ENCODE measurements at places on chromosomes 3 and 15.

DNA sequence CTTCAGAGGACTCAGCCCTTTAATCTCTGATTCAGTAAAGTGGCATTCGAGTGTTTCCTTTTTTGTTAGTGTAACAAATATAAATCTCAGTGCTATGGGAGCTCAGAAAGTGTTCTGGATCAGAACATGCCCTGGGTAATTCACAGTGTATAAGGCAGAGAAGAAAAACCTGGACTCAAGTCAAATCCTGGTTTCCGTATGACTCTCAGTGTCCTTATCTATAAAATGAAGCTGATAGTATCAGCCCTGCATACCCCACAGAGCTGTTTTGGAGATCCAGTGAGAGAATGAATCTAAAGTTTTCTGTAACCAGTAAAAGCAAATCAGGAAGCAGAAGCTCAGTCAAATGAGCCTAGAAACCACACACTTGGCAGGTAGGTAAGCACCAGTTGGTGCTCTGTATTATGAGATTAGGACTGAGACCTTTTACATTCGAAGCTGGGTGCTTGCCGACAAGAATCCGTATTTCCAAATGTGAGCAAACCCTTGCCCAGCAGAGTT is 67.2 kb downstream of the IL1RAP start:
- DNase-seq, result no peak

DNA sequence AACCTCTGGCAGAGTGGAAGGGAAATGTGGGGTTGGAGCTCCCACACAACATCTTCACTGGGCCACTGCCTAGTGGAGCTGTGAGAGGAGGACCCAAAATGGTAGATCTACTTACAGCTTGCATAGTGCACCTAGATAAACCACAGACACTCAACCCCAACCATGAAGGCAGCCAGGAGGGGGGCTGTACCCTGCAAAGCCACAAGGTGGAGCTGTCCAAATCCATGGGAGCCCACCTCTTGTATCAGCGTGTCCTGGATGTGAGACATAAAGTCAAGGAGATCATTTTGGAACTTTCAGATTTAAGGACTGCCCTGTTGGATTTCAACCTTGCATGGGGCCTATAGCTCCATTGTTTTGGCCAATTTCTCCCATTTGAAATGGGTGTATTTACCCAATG is 20.9 kb downstream of the TP63 start:
- DNase-seq, result no peak

DNA sequence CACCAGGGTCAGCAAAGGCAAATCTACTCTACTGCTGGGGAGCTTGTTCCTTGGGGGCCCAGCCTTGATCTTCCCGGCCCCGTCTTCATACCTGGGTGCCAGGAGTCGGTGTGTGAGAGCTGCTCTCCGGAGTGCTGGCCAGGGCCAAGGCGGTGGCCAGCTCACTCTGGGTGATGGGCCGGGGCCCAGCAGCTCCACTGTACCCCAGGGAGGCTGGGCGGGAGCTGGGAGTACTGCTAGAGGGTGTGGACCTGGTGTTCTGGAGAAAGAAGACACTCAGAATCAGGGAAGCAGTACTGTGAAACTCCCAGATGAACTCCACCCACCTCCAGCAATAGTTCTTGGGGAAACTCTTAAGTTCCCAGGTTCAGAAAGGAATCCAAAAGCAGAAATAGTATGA is 11.9 kb downstream of the UBL7 start:
- DNase-seq, result no peak

GRCh38 chr3:15462451-15462850 is 35.1 kb downstream of the EAF1 start:
- no peak for DNase-seq

- no peak for DNase-seq
Observed at GRCh38 chr3:162865466-162865865, 1368.9 kb downstream of the OTOL1 start.

DNA sequence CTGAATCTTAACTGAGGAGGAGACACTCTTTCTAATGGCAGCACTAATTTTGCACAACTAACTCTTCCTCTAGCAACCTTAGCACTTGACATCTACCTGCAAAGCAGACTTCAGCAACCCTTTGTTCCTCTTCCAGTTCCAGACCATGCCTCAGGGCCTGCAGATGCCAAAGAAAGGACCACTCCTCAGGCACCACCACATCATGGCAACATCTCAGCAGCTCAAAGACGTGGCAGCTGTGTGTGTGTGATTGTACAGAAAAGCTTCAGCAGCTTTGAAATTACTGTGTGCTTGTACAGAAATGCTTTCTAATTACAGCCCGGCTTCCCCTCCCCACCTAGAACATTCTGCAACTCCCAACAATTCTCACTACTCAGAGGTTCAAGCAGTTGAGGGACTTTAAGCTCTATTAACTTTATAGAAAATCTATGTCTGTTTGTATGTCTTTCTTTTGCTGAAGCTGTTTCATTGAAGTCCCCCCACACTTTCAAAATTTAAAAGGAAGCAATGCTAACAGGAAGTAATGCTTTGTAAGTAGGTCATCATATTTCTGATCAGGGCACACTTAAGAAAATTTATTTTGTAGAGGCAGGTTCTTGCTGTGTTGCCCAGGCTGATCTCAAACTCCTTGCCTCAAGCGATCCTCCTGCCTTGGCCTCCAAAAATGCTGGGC is 115.2 kb downstream of the CD47 start:
- DNase-seq, result no peak

DNA sequence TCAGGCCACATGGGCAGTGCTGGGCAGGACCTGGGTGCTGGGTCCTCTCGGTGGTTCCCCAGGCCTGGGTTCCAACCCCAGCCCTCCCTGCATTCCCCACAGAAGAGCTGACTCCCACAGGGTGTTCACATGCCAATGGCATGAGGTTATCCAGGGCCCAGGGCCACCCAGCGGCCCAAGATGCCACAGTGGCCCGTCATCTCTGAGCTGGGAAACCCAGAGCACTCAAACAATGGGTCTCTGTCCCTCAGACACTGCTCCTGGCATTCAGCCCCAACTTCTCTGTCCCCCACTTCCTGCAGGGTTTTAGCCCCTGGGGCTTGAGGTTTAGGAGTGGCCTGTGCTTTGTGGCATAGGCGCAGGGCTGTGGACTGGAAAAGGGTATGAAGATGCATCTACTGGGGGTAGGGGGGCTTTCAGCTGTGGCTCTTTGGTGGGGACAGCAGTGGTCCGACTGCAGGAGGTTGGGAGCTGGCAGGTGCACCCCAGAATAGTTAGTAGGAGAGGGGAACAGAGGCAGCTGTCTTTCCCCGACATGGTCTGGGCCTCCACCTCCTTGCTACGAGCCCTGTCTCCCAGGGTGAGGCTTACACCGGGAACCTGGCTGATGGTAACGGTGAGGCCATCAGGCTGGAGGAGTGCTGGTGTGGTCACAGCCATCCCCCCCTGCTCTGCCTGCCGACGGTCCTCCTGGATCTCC is 1.7 kb downstream of the CCDC9B start:
- DNase-seq, result no peak

- no peak for DNase-seq
Observed at GRCh38 chr15:52503788-52504496, 24.7 kb downstream of the MYO5A start.

- no peak for DNase-seq
Observed at GRCh38 chr3:20147361-20147760, 38.6 kb downstream of the SGO1 start.

DNA sequence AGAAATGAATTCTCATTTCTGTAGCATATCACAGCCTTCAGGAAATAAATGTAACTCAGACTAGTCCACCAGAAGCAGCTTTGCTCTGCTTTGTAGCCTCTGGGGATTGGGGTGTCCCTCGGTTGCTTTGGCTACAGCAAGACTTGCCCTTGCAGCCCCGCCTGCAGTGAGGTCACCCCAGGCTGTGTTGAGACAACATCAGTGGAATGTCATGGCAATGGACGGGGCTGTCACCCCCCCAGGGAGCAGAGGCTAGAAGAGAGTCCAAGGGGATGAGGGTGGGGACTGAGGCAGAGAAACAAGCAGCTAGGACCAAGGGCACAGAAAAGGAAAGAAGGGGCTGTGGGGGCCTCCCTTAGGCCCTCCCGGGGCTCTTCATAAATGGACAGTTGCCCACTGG is 854 bp downstream of the CLEC3B start:
- no peak for DNase-seq

DNA sequence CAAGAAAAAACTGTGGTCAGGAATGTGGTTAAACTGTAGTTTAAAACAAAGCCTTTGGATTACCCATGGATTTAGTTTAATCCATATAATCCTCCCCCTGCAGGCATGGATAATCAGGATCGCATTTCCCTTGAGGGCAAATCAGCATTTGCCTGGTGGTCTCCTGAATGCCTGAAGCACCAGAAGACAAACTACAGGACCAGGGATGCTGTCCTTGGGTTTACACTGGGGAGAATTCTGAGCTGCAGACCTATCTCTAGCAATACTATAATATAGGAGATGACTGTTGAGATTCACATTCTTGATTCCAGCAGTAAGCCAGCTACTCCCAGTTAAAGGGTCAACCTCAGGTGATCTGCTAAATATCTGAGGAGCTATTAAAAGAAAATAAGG is 10.6 kb downstream of the PIK3CB start:
- no peak for DNase-seq

- DNase-seq, result no peak
Observed at GRCh38 chr15:25451501-25451900, 12.7 kb upstream of the UBE3A start.

DNA sequence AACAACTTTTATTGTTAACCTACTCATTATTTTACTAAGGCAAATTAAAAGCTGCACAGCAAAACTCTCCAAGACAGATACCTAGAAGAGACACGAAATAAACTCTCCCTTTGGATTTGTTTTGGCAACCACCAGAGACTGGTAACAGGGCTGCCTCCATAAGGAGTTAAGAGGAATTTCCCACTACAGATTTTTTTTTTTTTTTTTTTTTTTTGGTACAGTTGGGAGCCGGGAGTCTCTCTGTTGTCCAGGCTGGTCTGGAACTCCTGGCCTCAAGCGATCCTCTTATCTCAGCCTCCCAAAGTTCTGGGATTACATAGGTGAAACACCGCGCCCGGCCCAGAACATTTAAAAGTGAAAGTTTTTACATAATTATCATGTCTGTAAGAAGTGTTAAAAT is 73.6 kb upstream of the VGLL4 start:
- no peak for DNase-seq

DNA sequence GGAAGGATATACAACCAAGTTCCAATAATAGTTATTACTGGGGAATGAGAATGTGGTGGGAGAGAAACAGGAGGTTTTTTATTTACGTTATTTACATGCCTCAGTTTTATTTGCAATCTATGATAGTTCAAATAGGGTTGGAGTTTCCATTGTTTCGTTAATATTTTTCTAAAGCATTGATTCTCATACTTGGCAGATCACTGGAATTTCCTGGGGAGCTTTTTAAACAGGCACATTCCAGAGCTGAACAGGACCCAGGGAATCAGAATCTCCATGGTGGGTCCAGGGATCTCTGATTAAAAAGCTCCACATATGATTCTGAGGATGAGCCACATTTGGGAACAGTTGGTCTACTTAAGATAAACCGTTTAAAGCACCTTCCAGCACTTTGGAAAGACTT is 123.9 kb downstream of the IL20RB start:
- DNase-seq, result no peak

GRCh38 chr15:101126618-101127505 is 125.0 kb downstream of the CHSY1 start:
- no peak for DNase-seq

DNA sequence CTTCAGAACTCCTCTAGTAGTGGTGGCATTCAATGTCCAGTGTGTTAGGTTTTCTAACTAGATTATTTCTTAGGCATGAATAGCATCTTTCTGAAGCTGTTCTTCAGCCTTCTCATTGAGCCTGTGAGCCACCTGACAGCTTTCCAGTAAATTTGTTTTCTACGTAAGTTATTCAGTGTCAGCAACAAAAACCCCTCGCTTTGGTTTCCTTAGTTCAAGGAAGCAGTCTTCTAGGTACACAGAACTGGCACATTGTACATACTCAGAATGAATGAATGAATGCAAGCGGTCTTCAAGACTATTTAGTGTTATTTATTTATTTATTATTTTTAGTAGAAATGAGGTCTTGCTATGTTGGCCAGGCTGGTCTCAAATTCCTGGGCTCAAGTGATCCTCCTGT is 44.9 kb downstream of the DRD3 start:
- DNase-seq, result no peak

DNA sequence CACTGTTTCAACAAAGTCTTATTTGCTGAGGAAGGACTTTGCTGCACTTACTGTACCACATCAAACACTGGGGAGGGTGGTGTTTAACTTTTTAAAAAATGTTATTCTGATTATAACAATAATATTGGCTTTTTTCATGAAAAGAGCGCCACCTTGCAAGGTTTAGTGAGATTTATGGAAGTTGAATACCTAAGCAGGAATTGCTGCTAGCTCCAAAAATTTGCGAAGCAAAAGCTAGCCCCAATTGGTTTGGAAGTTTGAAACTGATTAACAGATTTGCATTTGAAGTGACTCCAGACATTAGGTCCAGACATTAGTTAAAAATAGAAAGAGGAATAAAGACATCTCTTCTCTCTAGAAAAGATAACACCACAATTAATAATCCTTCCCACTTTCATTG is 6.7 kb downstream of the ZIC1 start:
- no peak for DNase-seq

DNA sequence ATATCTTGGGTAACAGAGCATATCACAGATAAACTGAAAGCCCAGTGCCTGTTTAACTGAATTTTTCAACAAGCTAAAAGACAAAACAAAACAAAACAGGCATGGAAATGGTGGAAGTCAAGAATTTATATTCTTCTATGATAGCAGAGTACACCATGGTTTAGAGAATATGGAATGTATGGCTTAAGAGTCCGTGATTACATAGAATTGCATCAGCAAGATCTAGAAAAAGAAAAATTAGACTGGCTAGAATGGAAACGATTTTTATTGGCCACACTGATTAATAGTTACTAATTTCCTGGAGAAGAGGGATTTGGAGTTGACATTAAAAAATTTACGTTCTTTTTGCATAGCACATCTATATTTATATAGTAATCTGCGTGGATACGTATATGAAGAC is 435.2 kb upstream of the DPPA4 start:
- DNase-seq, result no peak

GRCh38 chr3:24393316-24393715 is 101.3 kb downstream of the THRB start:
- no peak for DNase-seq

DNA sequence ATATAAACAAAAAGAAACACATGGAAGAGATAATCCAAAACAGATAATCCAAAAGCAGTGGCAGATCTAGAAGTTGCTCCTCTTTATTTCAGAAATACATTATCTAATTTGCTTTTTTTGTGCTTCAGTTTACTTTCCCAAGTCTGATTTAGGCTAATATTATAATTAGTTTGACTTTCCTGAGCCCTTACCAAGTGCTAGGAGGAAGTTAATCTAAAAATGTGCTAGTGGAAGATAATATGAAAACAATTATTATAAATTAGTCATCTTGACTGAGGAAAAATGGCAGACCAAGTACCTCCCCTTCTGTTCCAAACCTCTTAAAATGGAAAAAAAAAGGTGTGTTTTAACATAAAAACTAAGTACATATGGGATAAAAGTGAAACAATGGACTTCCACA is 17.5 kb downstream of the SLC9A9 start:
- no peak for DNase-seq

GRCh38 chr3:129560911-129561594 is 18.1 kb downstream of the H1-8 start:
- DNase-seq, result no peak
